ENCODE measurements at places on chromosomes 11 and 22. TPM values are rescaled to one million over a fixed set of nuclear protein-coding genes. Genes with fewer than 3 reads are reported as not detected.
A peak's percentile ranks its signal among the peaks of the same experiment; 100 is the strongest.

Gene SCN4B
- not detected for total RNA-seq

DNA sequence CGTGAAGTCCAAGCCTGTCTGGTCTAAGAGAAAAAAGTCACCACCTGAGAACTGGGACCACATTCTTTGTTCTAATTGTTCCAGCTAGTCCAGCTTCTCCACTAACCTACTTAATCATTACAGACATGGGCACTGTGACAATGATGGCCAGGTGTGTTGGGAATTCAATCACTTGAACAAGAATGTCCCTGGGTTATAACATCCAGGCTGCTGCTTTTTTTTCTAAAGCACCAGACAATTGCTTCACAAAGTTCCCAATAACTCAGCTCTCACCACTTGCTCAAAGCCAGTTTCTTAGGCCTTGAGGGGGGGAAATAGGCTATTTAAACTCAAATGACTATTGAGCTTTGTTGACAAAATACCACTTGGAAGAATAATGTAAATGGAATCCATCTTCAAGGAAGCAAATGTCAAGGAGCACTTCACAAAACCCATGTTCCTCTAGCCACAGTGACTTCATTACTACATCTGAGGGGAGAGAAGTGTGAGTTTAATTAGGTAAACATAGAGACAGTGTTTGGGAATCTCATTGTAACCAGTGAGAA lies 80.3 kb downstream of the ME3 start:
- no peak for DNase-seq

Gene C11orf87
- not detected for total RNA-seq

Gene RAB39A
- 0.53 TPM for total RNA-seq

DNA sequence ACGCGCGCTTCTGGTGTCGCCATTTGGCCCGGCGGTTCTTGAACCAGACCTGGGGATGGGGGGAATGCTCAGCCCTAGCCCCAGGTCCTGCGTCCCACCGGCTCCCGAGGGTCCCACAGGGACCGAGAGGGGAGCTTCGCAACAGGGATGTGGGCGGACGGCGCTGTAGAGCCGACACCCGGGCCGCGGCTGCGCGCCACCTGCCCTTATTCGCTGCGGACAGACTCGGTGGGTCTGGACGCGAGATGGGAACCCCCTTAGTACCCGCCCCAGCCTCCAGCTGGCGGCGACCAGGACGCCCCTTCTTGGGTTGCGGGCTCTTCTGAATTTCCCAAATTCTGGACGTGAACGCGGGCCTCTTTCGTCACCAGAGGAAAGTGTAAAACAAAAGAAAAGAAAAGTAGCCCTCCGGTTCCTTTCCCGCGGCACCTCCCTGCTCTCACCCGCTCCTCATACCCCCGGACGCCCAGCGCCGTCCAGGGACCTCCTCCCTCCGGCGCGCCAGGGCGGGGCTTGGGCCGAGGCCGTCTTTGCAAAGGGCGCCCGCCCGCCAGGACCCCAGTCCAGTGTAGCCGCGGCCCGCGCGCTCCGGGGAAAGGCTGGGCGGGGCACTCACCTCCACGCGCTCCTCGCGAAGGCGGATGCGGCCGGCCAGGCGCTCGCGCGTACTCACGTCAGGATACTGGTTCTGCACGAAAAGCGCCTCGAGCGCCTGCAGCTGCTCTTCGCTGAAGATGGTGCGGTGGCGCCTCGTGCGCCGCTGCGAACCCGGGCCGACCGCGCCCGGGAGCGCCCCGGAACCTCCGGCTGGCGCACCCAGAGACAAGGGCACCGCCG lies 827 bp downstream of the GSC2 start:
- no peak for DNase-seq

- DNase-seq: no peak
Measured at GRCh38 chr11:30960387-30960992, 374.3 kb upstream of the MPPED2 start.

Gene FADS1
- 50.4 TPM for total RNA-seq

GRCh38 chr11:68935066-68935465 lies 31.4 kb downstream of the IGHMBP2 start:
- no peak for DNase-seq

DNA sequence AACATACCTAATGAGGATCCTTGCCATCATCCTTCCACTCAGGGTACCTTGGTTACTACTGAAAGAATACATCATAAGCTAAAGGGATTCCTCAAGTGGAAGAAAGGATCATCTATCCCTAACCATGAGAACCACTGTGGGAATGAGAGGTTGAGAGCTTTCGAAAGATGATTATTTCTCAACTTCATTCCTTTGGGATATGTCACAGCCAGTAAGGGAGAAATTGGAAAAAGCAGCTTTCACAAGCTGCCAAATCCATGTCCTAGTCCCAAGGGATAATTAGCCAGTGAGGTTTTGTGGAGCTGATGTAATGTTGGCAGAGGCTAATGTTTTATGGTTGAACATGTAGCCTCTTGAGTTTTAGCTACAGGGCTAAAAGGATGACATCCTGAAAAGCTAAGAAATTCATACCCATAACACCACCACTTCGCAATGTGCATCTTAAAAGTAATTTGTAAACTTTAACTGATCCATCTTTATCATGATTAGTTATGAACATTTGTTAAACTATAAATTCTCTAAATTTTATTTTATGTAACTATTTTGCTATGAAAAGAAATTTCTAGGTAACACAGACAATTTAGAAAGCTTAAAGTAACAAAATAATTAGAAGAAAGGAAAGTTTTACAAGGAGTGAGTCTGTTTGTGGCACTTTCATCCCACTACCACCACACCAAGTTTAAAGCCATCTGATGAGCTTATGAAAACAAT lies 123.9 kb downstream of the MRTFA start:
- DNase-seq: no peak

Gene C1QTNF4
- not detected for total RNA-seq

Gene TRIM5
- total RNA-seq: 16.4 TPM

Gene OR5B21
- total RNA-seq: 3.9 TPM

DNA sequence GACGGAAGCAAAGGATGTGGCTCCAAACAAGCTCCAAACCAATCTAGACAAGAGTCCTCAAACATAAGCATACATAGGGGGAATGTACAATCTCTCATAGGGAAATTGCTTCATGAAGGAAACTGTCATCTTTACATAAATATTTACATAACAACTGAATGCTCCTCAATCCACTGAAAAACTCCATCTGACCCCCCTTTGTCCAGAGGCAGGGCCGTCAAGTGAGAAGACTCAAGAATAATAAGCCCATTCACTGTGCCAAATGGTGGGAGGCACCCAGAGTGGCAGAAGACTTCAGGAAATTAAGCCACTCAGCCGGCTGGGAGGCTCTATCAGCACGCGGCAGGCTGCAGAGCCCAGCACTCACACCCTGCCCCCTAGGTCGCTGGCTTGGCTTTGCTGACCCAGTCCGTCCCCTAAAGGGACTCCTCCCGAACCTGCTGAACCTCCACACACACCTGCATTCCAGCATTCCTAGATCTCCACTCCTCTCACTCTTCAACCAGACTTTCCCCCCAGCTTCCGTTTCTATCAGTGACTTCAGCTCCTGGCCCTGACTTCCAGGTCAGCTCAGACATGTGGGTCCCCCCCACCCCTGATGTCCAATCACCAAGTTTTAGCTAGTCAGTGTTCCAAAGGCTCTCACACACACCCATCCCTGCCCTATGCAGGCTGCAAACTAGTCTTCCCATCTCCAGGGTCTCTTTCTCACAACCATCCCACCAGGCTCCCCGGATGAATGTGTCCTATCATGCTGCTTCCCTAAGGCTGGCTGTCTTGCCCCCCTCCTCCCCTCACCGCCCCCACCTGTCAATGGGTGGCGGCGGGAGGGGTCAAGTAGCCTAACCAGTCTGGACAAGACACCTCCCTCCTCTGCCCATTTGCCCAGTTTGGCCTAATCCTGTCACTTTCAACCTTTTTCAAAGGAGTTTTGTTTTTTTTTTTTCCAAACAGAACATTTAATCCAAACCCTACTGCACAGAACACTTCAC lies 11.3 kb downstream of the VPS37C start:
- no peak for DNase-seq

DNA sequence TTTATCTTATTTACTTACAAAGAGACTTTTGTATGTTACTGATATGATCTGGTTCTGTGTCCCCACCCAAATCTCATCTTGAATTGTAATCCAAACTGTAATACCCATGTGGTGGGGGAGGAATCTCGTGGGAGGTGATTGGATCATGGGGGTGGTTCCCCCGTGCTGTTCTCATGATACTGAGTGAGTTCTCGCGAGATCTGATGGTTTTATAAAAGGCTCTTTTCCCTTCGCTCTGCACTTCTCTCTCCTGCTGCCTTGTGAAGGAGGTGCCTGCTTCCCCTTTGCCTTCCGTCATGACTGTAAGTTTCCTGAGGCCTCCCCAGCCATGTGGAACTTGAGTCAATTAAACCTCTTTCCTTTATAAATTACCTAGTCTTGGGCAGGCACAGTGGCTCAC lies 42.4 kb upstream of the WNT7B start:
- DNase-seq: peak; percentile 26

- no peak for DNase-seq
Measured at GRCh38 chr11:47856186-47856585, 8.0 kb upstream of the NUP160 start.

Data from natural killer cell treated with Interleukin-12 subunit alpha and Interleukin-12 subunit beta and Interleukin-15 and Interleukin-18, amount 100 ng/mL, for 72 hours (primary cell).